Regular cardiac myocyte (primary cell): ENCODE measurements at places on chromosomes 16 and 17. TPM values are rescaled to one million over a fixed set of nuclear protein-coding genes. Genes with fewer than 3 reads are reported as not detected.

DNAI2 gene
- not detected in 2 replicates for total RNA-seq

NPIPB2 gene
- total RNA-seq, result 2.0 and 3.8 TPM in 2 replicates

C16orf74 gene
- 3.4 and 12.3 TPM in 2 replicates for total RNA-seq

MED1 gene
- total RNA-seq, result 16.3 and 16.9 TPM in 2 replicates

ADAD2 gene
- not detected in 2 replicates for total RNA-seq

KRTAP3-2 gene
- not detected in 2 replicates for total RNA-seq

NAGLU gene
- total RNA-seq, result 24.3 and 50.7 TPM in 2 replicates

CDH3 gene
- total RNA-seq, result 0.38 and 1.1 TPM in 2 replicates

CLEC19A gene
- total RNA-seq, result under 0.01 TPM in 1 of 2 replicates, not detected in the other

MT1M gene
- total RNA-seq, result 2.5 and 5.9 TPM in 2 replicates

ABI3 gene
- under 0.01 and 0.58 TPM in 2 replicates for total RNA-seq

TNFRSF17 gene
- total RNA-seq, result not detected in 2 replicates

P2RX1 gene
- total RNA-seq, result 0.28 and 0.38 TPM in 2 replicates

ESRP2 gene
- total RNA-seq, result under 0.01 and 0.28 TPM in 2 replicates

KRT32 gene
- total RNA-seq, result not detected in 2 replicates

TNFRSF13B gene
- total RNA-seq, result not detected in 2 replicates

CMTM2 gene
- not detected in 2 replicates for total RNA-seq

KRTAP9-6 gene
- not detected in 2 replicates for total RNA-seq

SKAP1 gene
- total RNA-seq, result 0.56 TPM in 1 of 2 replicates, not detected in the other

ZFP3 gene
- total RNA-seq, result 1.7 and 2.0 TPM in 2 replicates

HSPB9 gene
- not detected in 2 replicates for total RNA-seq

KRTAP4-7 gene
- total RNA-seq, result not detected in 2 replicates

OMG gene
- not detected in 2 replicates for total RNA-seq

SOCS1 gene
- 1.4 and 1.7 TPM in 2 replicates for total RNA-seq

TMEM88 gene
- 0.58 TPM in 1 of 2 replicates, not detected in the other for total RNA-seq

PLXDC1 gene
- 0.19 and 1.1 TPM in 2 replicates for total RNA-seq

CYGB gene
- total RNA-seq, result 25.1 and 65.4 TPM in 2 replicates

SLC52A1 gene
- 0.28 TPM in 1 of 2 replicates, not detected in the other for total RNA-seq

CTRB1 gene
- not detected in 2 replicates for total RNA-seq

PRKCB gene
- total RNA-seq, result not detected in 2 replicates

FZD2 gene
- 14.8 and 17.8 TPM in 2 replicates for total RNA-seq

C17orf75 gene
- total RNA-seq, result 15.9 and 19.2 TPM in 2 replicates

FGF11 gene
- total RNA-seq, result 2.5 and 14.7 TPM in 2 replicates

BCL6B gene
- 0.19 and 0.56 TPM in 2 replicates for total RNA-seq

CIBAR2 gene
- total RNA-seq, result not detected in 2 replicates

C17orf107 gene
- 2.5 and 5.9 TPM in 2 replicates for total RNA-seq

PLA2G10 gene
- total RNA-seq, result not detected in 2 replicates

USP22 gene
- 201 and 263 TPM in 2 replicates for total RNA-seq

AHSP gene
- total RNA-seq, result not detected in 2 replicates

TEN1 gene
- 8.2 and 8.6 TPM in 2 replicates for total RNA-seq

DUXB gene
- not detected in 2 replicates for total RNA-seq

PDILT gene
- total RNA-seq, result not detected in 2 replicates

MYH8 gene
- not detected in 2 replicates for total RNA-seq

IL34 gene
- total RNA-seq, result 0.77 and 13.2 TPM in 2 replicates

PITPNM3 gene
- total RNA-seq, result 0.28 and 0.58 TPM in 2 replicates

LRRC75A gene
- 0.58 and 1.1 TPM in 2 replicates for total RNA-seq

CHST4 gene
- not detected in 2 replicates for total RNA-seq

PYDC1 gene
- not detected in 2 replicates for total RNA-seq

ZNF19 gene
- 1.3 and 2.8 TPM in 2 replicates for total RNA-seq
